Foreskin melanocyte (primary cell): ENCODE measurements at places on chromosomes 7 and 10.

GRCh38 chr10:74282151-74282847 lies 131.3 kb downstream of the ADK start:
- peak; percentile 64 for DNase-seq

DNA sequence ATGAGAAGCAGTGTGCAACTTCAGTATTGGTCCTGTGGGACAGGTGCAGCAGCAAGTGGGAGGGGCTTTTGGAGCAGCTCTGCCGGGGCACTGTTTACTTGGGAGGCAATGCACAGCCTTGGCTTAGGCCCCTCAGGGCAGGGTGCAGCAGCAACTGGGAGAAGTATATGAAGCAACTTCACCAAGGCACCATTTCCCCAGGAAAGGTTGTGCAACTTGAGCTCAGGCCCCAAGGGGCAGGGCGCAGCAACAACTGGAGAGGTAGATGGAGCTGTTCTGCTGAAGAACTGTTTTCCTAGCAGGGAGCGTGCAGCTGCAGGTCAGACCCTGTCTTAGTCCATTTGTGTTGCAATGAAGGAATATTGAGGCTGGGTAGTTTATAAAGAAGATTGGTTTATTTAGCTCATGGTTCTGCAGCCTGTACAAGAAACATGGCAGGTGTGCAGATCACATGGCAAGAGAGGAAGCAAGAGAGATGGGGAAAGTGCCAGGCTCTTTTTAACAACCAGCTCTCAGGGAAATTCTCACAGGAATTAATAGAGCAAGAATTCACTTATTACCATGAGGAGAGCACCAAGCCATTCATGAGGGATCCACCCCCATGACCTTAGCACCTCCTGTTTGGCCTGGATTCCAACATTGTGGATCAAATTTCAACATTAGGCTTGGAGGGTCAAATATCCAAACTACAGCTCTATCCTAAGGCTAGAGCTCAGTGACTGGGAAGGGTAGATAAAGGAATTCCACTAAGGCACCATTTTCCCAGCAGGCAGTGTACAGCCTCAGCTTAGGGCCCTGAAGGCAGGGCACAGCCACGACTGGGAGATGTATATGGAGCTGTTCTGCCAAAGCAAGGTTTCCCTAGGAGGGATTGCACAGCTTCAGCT lies 10.9 kb downstream of the GPR141 start:
- no peak for DNase-seq

- DNase-seq, result no peak
Measured at GRCh38 chr10:127948791-127949190, 41.9 kb downstream of the PTPRE start.

GRCh38 chr10:79053481-79054202 lies 15.1 kb upstream of the ZMIZ1 start:
- DNase-seq, result no peak

- no peak for DNase-seq
Measured at GRCh38 chr7:104469166-104469820, 140.9 kb downstream of the LHFPL3 start.

DNA sequence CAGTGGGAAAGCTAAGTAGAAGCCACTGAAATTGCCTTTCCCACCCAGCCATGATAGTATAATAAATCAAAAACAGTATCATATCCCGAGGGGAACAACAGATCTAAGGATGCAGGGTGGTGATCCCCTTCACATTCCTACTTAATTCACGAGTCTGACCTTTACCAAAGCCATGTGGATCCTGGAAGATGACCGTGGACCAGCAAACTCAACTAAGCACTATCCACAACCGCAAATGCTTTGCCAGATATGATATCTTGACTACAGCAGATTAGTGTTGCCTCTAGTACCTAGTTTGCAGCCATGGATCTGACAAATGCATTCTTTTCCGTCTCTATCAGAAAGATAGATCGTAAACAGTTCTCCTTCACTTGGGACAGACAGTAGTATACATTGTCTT lies 67.3 kb upstream of the IL6 start:
- DNase-seq, result peak; percentile 44
